ENCODE measurements at places on chromosomes 1 and 21. TPM values are rescaled to one million over a fixed set of nuclear protein-coding genes. Genes with fewer than 3 reads are reported as not detected.
A peak's percentile ranks its signal among the peaks of the same experiment; 100 is the strongest.

Gene CLDN8
- total RNA-seq, result not detected

Gene NDUFS2
- 97.1 TPM for total RNA-seq

Gene FALEC
- total RNA-seq, result not detected

Gene PTPN22
- 54.0 TPM for total RNA-seq

Gene OR2L3
- not detected for total RNA-seq

Gene OR4F29
- not detected for total RNA-seq

Gene DAB1
- not detected for total RNA-seq

DNA sequence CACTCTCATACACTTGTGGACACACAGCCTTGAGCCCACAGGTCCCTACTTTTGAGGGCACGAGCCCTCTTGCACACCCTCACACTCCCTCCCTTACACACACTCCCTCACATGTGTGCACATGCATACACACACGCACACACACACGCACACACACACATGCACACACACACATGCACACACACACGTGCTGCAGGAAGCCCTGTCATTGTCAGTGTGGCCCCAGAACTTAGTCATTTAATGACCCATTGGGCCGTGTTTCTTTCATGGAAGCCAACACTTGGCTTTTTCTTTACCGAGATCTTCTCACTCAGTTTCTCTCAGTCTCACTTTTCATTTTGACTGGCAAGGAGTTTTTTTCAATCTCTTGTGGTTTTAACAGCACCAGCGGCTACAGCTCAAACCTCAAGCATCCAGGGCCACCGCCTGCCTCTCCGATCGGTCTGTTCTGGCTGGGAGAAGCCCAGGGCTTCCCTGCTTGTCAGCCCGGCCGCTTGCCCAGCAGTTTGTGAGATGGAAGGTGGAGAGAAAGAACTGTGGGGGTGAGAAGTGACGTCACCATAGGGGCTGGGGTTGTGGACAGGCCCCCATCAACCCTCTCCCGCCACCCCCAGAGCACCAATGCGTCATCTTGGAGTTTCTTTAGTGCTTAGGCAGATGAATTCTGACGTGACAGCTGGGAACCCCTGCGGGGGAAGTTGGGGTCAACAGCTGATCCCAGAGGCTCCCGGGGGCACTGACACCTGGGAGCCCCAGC, 15.8 kb upstream of the TNFRSF8 start:
- DNase-seq, result peak; percentile 85

DNA sequence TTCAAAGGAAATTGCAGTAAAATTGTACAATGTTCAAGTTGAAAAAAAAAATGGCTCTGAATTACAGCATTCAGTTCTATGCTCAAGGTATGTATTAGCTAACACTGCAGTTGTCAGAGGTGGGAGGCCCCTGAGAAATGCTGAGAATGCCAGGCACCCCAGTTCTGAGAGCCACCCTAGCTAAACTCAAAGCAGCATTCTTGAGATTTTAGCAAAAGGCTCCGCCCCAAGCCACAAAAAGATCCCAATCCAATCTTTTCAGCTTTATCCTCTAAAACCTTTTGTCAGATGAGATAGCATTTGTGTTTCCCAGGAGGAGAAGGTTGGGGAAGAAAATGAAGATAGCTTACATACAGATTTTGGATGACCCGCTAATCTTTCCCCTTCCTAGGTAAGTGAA, 68.8 kb downstream of the SMYD2 start:
- DNase-seq, result no peak

- DNase-seq, result peak; percentile 16
Measured at GRCh38 chr1:11967028-11967547, 13.2 kb upstream of the MFN2 start.

GRCh38 chr1:118102445-118102844, 82.6 kb downstream of the SPAG17 start:
- no peak for DNase-seq

DNA sequence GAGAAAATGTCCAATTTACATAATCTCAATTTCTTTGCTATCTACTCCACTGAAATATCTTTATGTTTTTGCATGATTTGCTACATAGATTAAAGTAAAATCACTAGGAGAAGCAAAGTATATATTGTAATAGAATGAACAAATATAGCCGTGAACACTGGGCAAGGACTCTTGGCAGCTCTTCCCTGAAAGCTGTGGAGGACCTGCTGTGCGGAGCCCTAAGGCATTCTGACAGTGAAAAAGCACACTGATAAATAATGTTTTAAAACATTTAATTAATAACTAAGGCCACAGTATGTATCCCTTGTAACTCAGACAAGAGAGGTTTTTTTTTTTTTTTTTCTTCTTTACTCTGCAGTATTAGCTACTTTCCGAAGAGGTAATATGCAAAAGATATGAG, 256.1 kb upstream of the DPYD start:
- DNase-seq, result no peak

- DNase-seq, result no peak
Measured at GRCh38 chr1:59433440-59433813, 136.5 kb downstream of the FGGY start.

DNA sequence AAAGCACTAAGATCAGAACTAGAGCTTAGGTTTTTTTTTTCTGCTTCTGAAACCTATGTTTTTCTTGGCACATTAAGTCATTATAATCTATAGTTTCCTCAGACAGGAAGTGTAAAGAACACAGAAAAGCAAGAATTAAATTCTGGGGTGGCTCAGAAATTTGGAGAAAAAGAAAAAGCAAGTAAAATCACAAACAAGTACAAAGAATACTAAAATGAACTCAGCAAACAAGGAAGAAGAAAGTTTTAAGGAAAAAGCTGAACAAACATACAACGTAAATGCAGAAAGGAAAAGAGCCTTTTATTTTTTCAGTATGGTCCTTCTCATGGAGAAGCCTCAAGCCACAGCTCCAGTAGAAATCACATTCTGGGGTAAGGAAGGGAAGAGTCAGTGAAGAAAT, 8.6 kb upstream of the CNN3 start:
- no peak for DNase-seq

DNA sequence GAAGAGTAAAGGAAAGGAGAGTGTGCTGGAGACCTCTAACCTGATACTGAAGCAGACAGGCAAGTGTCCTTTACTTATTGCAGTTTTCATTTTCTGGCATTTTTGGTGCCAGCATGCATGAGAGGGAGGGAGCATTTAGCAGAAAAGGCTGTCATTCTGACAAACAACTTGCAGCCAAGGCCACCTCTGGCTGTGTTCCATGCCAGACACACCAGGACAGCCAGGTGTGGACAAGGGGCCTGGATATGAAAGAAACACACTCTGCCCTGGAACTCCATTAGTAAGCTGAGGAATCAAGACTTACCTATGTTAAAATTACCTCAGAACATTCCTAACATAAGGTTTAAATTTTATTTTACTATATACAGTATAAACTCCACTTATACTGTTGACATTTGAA, 365.4 kb upstream of the CAMK1G start:
- DNase-seq, result no peak

GRCh38 chr1:22636353-22636752, at the start of gene C1QA:
Gene C1QA (plus strand): TSS chr1:22636628. CDS start chr1:22637617, 989 bp downstream.
- no peak for DNase-seq

DNA sequence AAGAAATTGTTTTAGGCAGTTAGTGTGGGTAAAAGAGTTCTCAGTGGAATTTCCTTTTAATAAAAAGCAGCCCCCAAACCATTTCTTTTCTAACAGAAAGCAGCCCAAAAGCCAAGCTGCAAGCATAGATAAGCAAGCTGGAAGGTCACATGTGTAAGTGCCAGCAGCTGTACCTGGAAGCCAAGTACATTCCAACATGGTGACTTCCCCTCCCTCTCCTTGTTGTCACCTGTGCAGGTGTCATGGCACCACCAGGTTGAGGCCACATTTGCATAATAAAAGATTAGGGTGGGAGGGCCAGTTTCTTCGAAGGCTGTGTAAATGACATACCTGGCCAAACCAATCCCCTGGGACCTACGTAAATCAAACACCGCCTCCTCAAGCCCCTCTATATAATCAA, 240.3 kb upstream of the RAB4A start:
- DNase-seq, result no peak

DNA sequence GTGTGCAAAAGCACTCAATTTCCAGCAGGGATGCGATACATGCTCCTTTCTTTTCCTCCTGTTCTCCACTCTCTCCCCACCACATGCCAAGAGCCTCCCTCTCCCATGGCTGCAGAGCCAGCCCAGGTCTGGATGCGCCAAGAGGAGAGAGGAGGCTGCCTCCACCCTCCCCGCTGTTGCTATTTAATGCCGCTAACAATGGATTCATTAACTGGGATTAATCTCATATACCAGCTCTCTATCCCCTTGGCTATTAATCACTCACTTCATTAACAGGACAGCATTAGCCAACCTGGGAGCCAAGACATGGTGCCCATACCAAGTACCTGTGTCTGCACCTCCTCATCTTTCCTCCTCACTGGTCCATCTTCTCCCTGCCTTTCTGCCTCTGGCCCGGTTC, 49.1 kb upstream of the SCMH1 start:
- no peak for DNase-seq

DNA sequence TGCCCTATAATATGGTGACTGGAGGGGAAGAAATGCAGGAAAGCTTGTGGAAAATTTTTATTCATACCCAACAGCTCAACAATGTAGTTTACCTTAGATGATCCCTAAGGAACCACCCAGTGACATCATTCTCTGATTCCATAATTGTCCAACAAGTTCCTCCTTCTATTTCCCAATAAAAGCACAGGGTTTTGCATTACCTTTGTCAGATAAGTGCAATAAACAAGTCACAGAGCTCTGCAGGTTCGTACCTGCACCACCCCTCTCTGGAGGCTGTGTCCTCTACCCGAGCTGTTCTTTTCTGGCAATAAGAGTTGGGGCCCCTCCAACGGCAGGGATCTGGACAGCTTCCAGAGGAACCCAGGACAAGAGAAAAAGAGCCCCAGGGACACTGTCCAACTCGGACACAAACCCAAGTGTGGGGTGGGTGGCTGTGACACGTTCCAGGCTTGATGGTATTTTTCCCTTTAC, 38.8 kb downstream of the RCAN1 start:
- DNase-seq, result no peak

DNA sequence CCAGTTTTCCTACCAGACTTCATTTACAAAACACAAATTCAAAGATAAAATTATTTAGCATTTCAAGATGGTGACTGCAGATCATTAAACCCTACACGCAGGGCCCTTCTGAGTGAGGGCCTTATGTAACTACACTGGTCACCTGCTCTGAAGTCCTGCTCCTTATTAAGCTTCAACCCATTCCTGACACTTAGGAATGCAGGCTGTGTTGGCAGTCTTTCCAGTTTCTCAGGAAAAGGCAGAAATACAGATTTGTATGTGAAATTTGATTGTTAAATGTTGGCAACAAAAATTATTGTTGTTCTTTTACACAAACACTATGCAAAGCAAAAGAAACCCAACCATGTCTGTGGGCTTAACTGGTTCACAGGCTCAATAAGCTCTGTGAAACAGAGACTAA, 25.8 kb upstream of the BCAS2 start:
- DNase-seq, result no peak

GRCh38 chr1:107147843-107148242, 7.0 kb downstream of the NTNG1 start:
- DNase-seq, result no peak

DNA sequence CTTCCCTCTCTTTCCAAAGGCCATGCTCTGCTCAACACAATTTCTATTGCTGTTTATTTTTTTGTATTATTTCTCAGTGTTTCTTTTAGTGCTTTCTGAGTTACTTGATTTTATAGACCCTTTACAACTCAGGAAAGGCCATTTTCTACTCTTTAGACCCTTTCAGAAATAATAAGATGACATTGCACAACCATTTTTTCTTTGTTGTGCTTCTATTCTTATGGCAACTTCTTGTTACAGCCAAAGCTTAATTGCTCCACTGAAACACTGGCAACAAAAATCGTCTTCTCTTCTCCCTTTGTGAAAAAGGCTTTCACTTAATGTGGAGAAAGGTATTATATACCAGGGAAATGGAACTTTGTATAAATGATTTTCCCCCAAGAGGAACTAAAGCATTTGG, 39.0 kb upstream of the SAMSN1 start:
- no peak for DNase-seq

- DNase-seq, result no peak
Measured at GRCh38 chr1:236117710-236118109, 24.6 kb upstream of the GPR137B start.
